Erythroblast (primary cell): ENCODE measurements at places on chromosomes 2 and 18.

DNA sequence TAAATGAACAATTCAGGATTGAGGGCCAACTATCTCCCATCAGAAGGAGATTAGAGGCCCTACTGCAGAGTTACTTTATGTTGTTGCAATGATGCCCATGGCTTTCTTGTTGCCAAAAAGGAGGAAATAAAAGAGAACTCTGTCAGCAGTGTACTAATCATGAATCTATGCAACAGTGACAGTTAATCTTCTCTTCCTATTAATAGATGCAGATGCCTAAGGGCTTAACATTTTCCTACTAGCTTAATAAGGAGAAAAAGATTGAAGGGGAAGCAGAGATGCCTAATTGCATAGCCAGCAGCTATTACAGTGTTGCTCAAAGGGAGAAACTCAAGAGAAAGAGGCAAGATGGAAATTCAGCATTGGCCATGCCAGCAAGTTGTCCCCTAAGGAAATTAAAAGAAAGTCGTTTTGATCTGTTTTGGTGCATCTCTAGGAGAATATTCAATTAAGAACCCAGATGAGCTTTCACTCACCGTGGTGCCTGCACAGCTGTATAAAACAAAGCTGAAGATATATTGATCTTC, 107.1 kb upstream of the KCNJ3 start:
- no peak for DNase-seq

DNA sequence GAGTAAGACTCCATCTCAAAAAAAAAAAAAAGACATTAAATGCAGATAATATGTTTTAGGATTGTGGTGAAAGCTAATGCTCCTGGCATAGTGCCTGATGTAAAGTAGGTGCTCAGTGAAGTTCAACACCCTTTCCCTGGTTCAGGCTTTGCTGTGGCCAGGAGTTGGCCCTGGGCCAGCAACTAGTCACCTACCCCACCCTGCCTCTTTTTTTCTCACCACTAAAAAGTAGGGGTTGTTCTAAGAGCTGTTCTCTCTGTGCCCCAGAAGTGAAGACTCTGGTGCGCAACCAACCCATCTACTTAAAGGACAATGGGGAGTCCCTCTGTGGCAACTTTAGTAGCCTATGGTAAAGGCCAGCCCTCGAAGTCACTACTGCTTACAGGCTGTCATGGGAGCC, 75.9 kb downstream of the DNMT3A start:
- DNase-seq, result peak; percentile 75

- DNase-seq, result no peak
Measured at GRCh38 chr2:196914867-196915460, 11.5 kb downstream of the PGAP1 start.

DNA sequence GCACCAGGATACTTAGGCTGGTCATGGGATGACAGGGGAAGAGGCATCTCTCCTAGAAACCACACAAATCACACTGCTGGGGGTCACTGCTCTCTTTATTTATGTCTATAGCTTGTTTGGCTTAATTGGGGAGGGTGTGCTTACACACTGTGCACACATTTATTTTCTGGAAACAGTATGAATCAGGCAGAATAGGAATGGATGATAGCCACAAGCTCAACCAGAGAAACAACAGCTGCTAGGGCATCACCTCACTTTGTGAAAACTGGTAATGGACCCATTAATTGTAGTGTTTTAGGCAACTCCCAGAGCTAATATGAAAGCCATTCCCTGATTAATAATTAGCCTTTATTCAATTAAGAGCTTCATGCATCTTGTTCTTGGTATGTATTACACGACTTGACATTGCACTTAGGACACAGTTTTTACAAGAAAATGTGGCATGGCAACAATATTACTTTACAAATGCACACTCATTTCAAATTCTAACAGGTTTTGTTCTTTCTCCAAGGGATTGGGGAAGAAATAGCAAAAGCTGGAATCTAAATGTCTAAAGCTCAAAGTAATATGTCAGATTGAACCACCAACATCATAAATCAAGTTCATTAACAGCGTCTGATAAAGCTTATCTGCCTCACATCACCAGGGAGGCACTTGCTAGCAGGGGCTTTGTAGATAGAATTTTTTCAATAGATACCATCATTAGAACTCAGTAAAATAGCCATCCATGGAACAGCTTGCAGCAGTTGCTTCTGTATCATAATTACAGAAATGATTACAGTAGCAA, 361.9 kb upstream of the FSHR start:
- no peak for DNase-seq

- no peak for DNase-seq
Measured at GRCh38 chr2:108315444-108315934, 26.8 kb downstream of the SULT1C2 start.

GRCh38 chr2:84495539-84496146, 20.7 kb upstream of the DNAH6 start:
- DNase-seq, result peak; percentile 42
